ENCODE measurements at places on chromosomes 2 and 18.

DNA sequence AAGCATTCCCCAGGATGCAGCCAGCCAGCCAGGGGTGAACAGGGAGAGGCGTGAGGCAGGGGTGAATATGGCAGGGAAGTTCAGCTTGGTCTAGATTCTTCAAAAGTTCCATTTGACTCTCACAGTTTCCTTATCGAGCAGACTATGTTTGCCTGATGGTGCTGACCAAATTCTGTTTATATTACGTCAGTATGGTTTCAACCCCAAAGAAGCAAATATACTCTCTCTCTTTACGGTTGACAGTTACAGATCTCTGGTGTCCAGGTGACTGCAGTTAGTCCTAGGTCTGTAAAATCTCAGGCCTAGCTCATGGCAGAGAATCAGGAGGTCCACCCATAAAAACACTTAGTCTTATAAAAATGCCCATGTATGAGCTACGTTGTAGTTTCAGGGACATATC lies 38.3 kb upstream of the DNMT3A start:
- no peak for DNase-seq

GRCh38 chr2:180048251-180048650 lies 41.2 kb upstream of the CWC22 start:
- DNase-seq = no peak

- no peak for DNase-seq
These were observed 46.6 kb upstream of the ATP6V1B1 start for GRCh38 chr2:70888923-70889715.

DNA sequence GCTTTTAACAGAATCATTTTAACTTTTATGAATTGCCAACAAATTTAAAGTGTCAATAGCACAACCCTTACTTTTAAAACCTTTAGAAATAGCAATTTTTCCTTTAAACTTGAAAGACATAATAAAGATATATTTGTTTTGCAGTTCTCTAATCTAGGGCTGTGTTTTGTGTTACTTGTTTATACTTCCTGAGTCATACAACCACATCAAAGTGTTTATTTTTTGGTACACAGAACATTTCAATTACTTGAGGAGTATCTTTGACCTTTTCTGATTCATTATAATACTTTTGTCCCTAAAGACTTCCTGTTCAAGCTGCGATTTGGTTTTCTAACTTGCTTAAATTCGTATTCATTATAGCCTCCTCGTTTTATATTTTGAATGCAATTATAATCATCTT lies 21.8 kb downstream of the TYW5 start:
- DNase-seq = no peak

DNA sequence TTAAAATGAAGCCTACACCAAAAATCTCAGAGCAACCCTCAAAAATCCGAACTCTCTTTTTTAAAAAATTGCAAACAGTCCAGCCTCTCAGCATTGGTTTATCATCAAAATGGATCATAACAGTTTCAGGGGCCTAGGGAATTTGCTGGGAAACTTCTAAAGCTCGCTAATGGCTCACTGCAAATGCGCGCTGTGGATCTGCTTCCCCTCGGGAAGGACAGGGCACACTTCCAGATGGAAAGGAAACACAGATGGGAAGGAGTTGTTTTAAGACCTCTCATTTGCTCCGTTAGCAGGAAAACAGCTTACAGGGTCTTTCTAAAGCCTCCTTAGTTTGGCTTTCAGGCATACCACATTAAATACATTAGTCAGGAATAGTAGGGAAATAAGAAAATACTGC lies 27.2 kb downstream of the FECH start:
- no peak for DNase-seq

DNA sequence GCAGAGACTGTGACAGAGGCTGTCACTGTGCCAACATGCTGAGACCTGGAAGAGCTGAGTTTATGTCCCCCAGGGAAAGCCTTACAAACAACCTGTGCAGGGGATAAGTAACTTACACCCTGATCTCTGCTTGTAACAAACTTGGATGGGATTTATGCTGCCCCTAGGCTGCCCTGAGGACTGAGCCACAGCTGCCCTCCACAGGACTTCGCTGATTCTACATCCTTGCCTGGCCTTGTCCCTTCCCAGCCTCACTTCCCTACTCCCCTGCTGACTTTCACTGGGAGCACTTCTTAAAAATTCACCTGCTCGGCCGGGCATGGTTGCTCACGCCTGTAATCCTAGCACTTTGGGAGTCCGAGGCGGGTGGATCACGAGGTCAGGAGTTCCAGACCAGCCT lies 45.9 kb upstream of the ASAP2 start:
- no peak for DNase-seq

GRCh38 chr2:218196974-218197373 lies 20.0 kb upstream of the ARPC2 start:
- no peak for DNase-seq
